Ascending aorta (tissue), 2 donors: ENCODE measurements at places on chromosomes 3 and 15.

DNA sequence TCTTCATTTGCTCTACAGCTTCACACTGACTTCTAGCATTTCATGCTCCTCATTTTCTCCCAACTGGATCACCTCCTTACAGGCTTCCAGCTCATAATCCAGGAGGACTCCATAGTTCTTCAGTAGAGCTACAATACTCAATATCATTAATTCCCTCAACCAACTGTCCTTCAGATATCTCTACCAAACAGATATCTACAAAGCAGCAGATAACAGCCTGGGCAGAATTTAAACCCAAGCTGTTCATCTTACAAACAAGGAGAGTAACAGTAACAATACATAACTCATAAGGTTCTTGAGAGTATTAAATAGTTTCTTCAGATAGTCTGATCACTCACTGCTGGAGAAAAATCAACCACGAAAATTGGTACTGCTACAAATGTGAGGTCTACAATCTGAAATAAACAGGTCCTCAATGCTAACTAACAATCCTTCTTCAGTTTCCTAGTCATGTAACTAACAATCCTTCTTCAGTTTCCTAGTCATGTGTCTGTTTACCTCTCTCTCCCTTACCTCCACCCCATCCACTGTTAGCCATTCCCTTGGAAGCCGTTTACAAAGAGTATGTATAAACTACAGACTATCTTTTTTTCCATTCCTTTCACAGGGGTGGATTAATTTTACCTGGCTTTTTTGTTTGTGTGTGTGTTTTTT is 5.0 kb downstream of the PEAK1 start:
- H3K4me3 ChIP-seq, result no peak overlapping the region
- H3K4me1 ChIP-seq, result no peaks in the 10 kb centered on the region
- H3K27me3 ChIP-seq, result no peaks in the 10 kb centered on the region
- no peaks in the 10 kb centered on the region for H3K36me3 ChIP-seq
- DNase-seq, result no peak

- H3K27ac ChIP-seq, result no peak overlapping the region
- H3K36me3 ChIP-seq, result no peaks in the 10 kb centered on the region
- H3K4me3 ChIP-seq, result no peak overlapping the region
- H3K27me3 ChIP-seq, result no peaks in the 10 kb centered on the region
- no peaks in the 10 kb centered on the region for H3K4me1 ChIP-seq
Observed at GRCh38 chr3:122082357-122082756, 27.2 kb downstream of the CD86 start.

DNA sequence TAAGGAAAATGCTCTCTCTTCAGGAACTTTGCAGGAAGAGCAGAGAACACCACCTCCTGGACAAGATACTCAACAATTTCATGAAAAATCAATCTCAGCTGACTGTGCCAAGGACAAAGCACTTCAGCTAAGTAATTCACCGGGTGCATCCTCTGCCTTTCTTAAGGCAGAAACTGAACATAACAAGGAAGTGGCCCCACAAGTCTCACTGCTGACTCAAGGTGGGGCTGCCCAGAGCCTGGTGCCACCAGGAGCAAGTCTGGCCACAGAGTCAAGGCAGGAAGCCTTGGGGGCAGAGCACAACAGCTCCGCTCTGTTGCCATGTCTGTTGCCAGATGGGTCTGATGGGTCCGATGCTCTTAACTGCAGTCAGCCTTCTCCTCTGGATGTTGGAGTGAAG is 200.5 kb downstream of the AKAP13 start:
- H3K36me3 ChIP-seq, result no peaks in the 10 kb centered on the region
- H3K27ac ChIP-seq, result peak overlapping the region; percentile 83
- H3K4me1 ChIP-seq, result peaks cover 62% of the 10 kb centered on the region
- H3K4me3 ChIP-seq, result peak overlapping the region; percentile 11

- H3K27ac ChIP-seq, result no peak overlapping the region
- no peaks in the 10 kb centered on the region for H3K27me3 ChIP-seq
- no peak overlapping the region for H3K4me3 ChIP-seq
Observed at GRCh38 chr3:127093312-127093711, 99.6 kb upstream of the PRR23E start.

DNA sequence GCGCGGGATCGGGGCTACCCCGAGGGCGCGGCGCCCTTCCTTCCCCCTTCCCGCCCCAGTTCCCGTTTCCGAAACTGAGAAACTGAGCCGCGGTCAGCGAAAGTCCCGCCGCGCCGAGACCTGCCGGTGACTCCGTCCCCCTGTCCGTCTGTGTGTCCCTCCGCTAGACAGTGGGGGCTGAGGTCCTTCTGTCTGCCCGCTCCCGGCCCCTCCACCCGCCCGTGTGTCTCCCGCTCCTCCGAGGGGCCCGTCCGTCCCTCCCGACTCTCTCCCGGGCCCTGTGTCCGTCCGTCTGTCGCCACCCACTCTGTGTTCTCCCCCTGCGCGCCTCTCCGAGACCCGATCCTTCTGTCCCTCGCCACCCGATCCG is 426 bp downstream of the PRKCD start:
- peak overlapping the region; percentile 88 for H3K4me3 ChIP-seq
- H3K36me3 ChIP-seq, result no peaks in the 10 kb centered on the region
- no peak for DNase-seq
- H3K27ac ChIP-seq, result peak overlapping the region; percentile 81
